Tracheal epithelial cell (primary cell): ENCODE measurements at places on chromosomes 2 and 18. TPM values are rescaled to one million over a fixed set of nuclear protein-coding genes. Genes with fewer than 3 reads are reported as not detected.

Gene FBXO48
- total RNA-seq = 0.24 and 0.64 TPM in 2 replicates

Gene FOSL2
- total RNA-seq = 129 and 179 TPM in 2 replicates

Gene SALL3
- total RNA-seq = not detected in 2 replicates

Gene CHPF
- 115 and 131 TPM in 2 replicates for total RNA-seq

Gene CNRIP1
- total RNA-seq = 0.96 TPM in 1 of 2 replicates, not detected in the other

Gene BZW1
- total RNA-seq = 542 and 845 TPM in 2 replicates

Gene EGR4
- not detected in 2 replicates for total RNA-seq

Gene PPP1R1C
- total RNA-seq = 1.4 and 1.5 TPM in 2 replicates

Gene TNFAIP6
- under 0.01 and 6.0 TPM in 2 replicates for total RNA-seq

Gene UGT1A4
- 0.24 and 1.3 TPM in 2 replicates for total RNA-seq
